Activated CD4-positive, alpha-beta T cell treated with anti-CD3 and anti-CD28 coated beads for 24 hours (primary cell): ENCODE measurements at places on chromosomes 1 and 21.

GRCh38 chr1:228510101-228510802 is 23.1 kb downstream of the RNF187 start:
- no peak for DNase-seq

- DNase-seq: no peak
Measured at GRCh38 chr1:20325407-20325843, 34.8 kb downstream of the VWA5B1 start.

GRCh38 chr1:240935920-240936319 is 324.0 kb upstream of the GREM2 start:
- no peak for DNase-seq

DNA sequence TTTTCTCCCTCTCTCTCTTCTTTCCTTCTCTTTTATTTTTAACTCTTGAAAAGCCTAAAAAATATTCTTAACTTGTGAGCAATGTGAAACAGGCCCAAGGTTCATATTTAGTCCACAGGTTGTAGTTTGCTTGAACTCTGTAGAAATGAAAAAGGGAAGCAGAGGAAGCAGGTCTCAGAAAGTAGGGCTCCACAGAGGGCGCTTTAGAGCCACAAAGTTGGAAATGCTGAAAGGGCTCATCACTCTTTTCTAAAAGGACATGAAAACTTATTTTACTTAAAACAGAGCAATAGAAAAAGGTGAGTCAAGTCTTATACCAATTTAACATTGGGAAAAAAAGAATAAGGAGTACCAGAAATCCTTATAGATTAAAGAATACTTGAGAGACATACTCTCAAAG is 247.0 kb downstream of the USP25 start:
- DNase-seq: no peak

DNA sequence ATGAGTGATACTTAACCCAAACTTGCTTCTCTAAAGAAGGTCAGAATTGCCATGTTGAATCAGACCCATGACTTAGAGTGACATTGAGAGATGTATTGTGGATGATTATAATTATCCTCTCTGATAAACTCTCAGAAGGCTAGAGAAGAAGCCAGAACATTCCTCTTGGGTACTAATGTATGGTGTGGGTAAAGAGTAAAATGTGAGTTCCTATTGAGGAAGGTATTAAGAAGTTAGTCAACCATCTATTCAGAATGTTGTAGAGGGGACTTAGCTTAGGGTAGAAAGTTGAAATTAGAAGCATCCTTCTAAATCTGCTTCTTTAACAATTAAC is 7.3 kb downstream of the GMEB1 start:
- DNase-seq: no peak

DNA sequence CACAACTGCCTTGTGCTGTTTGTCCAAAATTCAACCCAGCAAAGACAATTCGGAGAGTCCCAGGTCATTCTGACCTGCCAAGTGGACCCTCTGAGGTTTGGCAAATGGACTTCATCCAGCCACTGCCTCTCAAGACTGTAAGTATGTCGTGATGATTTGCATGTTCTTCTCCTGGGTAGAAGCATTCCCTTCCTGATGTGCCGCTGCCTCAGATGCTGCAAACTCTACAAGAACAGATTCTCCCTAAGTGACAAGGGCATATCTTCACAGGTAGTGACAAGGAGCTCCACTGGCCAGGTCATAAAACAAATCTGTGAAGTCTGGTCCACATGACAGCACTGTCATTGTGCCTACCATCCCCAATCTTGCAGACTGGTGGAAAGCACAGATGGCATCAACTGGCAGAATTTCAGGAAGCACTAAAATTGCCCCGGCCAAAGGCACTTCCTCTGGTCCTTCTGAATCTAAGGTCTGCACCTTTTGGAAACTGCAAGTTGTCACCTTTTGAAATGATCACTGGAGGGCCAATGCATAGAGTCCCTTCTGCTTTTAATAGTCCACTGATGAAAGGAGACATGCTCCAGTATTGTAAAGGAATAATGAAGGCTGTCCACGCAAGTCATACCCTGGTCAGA is 27.4 kb downstream of the POFUT2 start:
- no peak for DNase-seq

GRCh38 chr1:209208648-209209047 is 374.9 kb upstream of the CAMK1G start:
- no peak for DNase-seq
